Activated CD4-positive, alpha-beta memory T cell treated with anti-CD3 and anti-CD28 coated beads, Interleukin-2, amount 10 ng/mL, durations not matched to agents 7 days and 5 days (primary cell): ENCODE measurements at places on chromosomes 2 and 18. TPM values are rescaled to one million over a fixed set of nuclear protein-coding genes. Genes with fewer than 3 reads are reported as not detected.

DNA sequence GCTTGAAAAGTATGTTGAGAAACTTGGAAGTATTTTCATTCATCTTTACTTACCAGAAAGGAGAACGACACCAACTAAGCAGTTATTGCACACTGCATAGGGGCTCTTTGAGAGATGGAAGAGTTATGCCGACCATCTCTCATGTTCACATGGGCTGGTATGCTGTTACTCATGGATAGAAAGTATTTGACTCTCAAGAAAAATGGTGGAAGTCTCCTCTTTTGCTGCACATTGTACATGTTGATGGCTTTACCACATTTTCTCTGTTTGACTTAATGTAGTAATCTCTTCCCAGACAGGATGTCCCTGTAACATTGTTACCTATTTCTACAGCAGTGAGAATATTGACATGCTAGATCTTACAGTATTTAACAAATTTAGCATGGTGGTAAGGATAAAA is 23.2 kb downstream of the CAB39 start:
- no peak for DNase-seq

DNA sequence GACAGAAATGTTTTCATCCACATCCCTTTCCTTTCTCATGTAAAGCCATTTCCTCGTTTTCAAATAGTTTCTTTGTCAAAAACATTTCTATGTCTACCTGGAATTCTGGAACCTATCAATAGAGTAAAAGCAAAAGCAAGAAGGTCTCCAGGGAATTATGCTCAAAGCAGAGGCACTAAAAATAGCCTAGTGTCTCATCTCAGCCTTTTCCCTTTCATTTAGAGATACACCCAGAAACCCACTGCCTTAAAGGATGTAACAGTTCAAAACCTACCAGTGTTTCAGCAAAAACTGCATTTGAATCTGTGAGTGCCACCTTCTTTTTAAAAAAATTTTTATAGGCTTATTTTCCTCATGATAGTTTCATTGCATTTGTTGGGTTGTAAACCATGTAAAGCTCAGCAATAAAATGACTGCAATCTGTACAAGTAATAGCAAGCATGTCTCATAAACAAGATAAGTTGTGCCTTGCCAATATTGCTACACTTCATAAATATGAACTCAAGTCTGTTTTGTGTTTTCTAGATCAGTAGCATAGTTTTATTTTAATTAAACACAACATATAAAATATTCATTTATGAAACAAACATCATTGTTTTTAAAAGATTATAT is 927.3 kb upstream of the ACVR2A start:
- no peak for DNase-seq

The SERPINB4 gene
- not detected for total RNA-seq

GRCh38 chr2:181128199-181128598 is 147.8 kb downstream of the UBE2E3 start:
- DNase-seq = no peak

The VWA3B gene
- not detected for total RNA-seq

- no peak for DNase-seq
These were observed 64.2 kb upstream of the PID1 start for GRCh38 chr2:229335330-229335729.

DNA sequence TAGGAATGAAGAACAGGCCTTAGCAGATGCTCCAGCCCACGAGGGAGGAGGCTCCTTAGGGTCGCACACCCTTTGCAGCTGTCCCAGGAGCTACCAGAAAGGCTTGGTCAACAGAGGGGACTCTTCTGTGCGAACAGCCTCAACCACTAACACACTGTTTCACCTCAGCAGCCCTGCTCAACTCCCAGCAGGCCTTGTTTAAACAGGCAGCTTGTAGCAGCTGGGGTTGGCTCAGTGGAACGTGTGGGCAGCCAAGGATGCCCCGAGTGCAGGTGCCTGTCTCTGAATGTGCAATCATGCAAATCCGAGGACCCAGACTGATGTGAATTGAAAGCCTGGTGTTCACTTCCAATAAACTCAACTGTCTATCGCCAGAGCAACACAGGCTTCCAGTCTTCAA is 88.7 kb upstream of the CXCR4 start:
- DNase-seq = no peak

The ECEL1 gene
- total RNA-seq = not detected

The ERMN gene
- 3.1 TPM for total RNA-seq

The SKA1 gene
- 45.6 TPM for total RNA-seq

GRCh38 chr2:189528617-189529016 is 52.0 kb downstream of the SLC40A1 start:
- no peak for DNase-seq

- DNase-seq = no peak
These were observed 25.9 kb downstream of the HDLBP start for GRCh38 chr2:241289597-241289996.

DNA sequence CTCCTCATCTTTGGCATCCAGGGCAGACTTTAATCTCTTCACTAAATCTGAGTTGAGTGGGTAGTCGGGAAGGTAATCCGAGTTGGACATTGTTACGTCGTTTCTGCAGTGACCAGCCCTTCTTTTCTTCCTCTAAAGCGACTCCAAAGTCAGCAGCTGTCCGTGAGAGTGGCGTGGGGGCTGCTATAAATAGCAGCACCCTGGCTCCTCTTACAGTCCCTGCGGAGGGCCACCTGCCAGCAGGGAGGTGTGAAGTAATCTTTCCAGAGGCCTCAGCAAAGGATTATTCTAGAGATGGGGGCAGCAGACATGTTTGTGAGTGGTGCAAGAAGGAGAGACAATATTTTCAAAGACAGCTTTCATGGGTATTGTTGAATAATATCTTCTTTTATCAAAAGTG is at the start of gene ASB18:
TSS of gene ASB18 (minus strand) at position 151 of the 400 bp plus-strand sequence. CDS start at position 90, 61 bp downstream.
- no peak for DNase-seq

DNA sequence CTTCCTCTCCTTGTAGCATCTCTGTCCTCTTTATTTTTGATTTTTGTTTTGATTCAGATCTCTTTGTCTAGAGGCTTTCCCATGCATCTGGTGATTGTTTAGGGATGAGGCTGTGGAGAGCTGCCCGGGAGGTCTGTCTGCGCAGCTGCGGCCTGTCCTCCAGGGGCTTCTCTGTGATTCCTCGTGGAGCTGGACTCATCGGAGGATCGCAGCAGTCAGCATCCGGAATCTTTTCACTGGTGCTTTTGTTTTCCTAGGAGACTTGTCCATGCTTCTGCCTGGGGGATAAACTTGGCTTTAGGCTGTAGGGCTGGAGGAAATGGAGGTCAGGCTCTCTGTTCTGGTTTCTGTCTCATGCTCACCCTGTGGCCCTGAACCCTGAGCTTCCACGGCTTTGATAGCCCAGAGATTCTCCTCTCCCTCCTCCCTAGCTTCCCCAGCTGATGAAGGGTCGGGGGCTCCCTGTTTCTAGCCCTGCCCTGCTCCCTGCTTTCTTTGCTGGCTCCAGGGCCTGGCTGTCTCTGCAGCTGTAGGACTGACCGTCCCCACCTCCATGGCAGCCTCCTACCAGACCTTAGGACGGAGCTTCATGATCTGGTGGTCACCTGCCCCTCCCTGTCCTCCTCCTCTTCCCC is 35.5 kb downstream of the ZNF532 start:
- no peak for DNase-seq

DNA sequence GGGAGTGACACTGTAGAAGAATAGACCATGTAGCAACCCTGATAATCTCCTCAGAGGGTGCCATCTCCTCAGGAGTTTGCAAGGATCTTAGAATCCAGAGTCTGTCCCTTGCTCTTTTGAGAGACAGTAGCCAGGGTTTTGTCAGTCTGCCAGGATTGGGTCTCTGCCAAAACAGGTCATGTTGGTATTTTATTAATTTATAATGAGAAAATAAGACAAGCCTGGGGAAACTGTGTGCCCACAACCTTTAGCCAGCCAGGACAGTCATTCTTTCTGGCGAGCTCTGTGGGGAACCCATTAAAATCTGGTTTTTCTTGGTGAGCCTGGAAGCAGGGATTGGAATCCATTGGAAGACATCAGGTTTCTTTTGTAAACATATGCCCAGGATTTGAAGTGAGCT is 78.6 kb downstream of the PTPRM start:
- no peak for DNase-seq

- DNase-seq = no peak
These were observed 6.1 kb downstream of the HSBP1L1 start for GRCh38 chr18:79970419-79971133.

DNA sequence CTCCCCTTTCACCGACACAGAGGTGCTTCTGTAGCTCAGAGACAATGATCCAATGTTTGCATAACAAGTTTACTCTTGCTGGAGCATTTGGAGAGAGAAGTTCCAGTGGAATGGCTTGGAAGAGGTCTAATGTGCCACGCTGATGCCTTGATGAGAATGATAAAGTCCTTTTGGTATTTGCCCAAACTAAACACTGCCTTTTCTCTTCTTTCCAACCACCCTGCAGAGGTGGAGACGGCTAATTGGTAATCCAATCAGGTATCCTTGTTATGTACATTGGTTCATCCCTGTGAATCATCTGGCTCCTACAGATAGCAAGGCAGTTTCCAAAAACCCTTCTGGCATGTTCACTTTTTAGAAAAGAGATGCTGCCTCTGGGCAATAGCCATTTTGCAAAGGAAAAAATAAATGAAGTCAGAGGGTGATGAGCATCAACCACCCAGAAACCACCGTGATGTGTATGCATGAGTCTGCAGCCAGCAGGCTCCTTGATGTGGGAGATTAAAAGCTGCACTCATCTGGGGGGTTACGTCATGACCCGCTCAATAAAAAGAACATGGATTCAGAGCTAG is 40.6 kb downstream of the KIAA2012 start:
- DNase-seq = no peak

- no peak for DNase-seq
These were observed 1838.8 kb upstream of the LRRTM1 start for GRCh38 chr2:82143343-82143742.

The ITGAV gene
- total RNA-seq = 9.8 TPM

- no peak for DNase-seq
These were observed 23.2 kb downstream of the LAMA1 start for GRCh38 chr18:7094427-7094826.

DNA sequence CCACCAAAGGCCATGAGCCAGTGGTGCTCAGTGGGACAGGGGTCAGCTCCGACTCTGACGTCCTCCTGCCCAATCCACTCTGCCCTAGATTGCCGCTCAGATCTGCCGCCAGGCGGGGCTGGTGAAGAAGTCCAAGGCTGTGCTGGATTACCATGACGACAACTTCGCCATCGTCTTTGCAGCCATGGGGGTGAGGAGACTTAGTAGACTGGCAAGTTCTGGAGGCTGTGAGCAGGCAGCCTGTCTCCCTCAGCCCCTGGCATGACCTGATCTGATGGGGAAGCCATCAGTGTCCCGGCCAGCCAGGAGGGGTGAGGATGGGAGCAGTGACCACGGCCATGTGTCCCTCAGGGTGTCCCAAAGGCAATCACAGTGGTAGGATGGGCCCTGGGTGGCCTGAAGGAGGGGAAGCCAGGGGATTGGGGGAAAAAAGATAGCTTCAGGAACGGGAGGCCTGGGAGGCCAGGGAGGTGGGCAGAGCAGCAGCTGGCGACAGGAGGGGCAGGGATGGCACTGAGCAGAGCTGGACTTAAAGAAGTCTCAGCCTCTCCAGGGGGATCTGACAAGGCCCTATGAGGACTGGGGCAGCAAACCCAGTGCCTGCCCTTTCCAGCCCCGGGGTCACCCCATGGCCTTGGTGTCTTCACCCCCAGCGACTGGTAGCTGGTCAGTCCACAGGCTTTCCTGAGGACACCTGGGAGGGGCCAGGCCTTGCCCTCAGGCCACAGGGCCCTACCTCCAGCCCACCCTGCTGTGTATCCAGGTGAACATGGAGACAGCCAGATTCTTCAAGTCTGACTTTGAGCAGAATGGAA is 17.4 kb upstream of the ANKRD53 start:
- DNase-seq = peak; percentile 9

The TMEM200C gene
- not detected for total RNA-seq

DNA sequence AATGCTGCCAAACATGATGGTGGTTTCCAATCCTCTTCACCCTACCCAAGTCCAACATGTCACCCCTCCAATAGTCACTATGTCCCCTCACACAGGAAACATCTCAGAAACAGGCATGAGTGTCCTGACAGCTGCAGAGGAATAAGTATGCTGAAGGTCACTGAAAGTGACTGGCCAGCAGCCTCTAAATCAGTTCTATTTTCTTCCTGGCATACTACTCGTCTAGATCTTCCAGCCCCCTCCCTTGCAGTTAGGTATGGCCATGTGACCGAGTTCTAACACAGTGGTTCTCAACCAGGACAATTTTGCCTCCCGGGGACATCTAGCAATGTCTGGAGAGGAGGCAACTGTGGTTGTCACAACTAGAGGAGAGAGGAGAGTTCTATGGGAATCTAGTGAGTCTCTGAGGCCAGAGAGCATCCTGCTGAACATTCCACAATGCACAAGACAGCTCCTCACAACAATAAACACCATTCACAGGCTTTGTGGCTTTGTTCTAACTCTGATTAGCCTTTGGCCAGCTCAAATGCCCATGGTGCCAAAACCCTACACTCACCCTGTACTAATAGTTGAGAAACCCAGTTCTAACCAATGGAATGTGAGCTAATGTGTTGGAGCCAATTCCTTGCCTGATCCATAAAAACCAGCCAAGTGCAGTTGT is 12.6 kb upstream of the ID2 start:
- no peak for DNase-seq

GRCh38 chr2:72630767-72631166 is 195.1 kb downstream of the EXOC6B start:
- no peak for DNase-seq
